Parietal lobe (tissue), 2 donors: ENCODE measurements at places on chromosomes 12 and 14. TPM values are rescaled to one million over a fixed set of nuclear protein-coding genes. Genes with fewer than 3 reads are reported as not detected.

KRT82 gene
- total RNA-seq, result not detected

AKAP3 gene
- 2.5 TPM for total RNA-seq

VRTN gene
- total RNA-seq, result not detected

KIF21A gene
- 385 TPM for total RNA-seq

KLRF2 gene
- not detected for total RNA-seq

TSHR gene
- 0.63 TPM for total RNA-seq

SLC6A12 gene
- 7.8 TPM for total RNA-seq

TIMELESS gene
- total RNA-seq, result 5.3 TPM

STXBP6 gene
- total RNA-seq, result 13.8 TPM

AKAP6 gene
- 256 TPM for total RNA-seq

BRMS1L gene
- total RNA-seq, result 18.8 TPM

MORN3 gene
- total RNA-seq, result 3.8 TPM

FLRT2 gene
- total RNA-seq, result 372 TPM

ART4 gene
- total RNA-seq, result not detected
